Activated CD4-positive, alpha-beta T cell treated with anti-CD3 and anti-CD28 coated beads, Interleukin-2, amount 50 U/mL, for 16 hours (primary cell): ENCODE measurements at places on chromosomes 3 and 15.

DNA sequence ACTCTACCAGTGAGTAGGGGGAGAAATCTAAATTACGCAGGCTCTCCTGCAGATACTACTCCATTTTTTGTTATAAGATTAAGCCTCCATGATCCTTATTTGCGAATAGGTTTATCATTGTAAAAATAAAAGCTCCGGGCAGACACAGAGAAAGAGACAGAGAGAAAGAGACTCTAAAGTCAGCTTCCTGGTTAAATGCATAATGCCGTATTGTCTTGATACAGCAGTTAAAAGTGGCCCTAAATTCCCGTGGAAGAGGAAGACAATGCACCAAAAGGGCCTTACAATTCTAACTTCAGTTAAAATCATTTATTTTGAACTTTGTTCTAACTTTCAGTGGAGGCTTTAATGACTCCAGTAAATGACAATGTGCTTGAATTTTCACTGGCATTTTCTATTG lies 98.3 kb downstream of the SLC9A9 start:
- DNase-seq, result no peak

DNA sequence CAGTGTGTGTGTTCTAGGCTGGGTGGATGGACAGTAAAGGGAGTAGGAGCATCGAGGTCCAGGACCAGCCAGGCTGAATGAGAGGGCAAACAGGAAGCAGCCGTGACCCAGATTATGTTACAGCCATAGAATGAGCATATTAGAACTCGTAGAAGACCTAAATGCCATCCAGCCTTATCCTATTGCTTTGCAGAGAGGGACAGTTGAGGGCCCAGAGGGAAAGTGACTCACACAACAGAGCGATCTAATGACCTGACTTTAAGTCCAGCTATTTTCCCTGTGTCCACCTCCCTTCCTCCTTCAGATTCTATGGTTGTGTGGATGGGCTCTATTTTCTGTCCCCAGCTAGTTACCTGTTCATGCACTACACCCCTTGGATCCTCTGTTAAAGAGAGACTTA lies 634.1 kb upstream of the TBL1XR1 start:
- no peak for DNase-seq

DNA sequence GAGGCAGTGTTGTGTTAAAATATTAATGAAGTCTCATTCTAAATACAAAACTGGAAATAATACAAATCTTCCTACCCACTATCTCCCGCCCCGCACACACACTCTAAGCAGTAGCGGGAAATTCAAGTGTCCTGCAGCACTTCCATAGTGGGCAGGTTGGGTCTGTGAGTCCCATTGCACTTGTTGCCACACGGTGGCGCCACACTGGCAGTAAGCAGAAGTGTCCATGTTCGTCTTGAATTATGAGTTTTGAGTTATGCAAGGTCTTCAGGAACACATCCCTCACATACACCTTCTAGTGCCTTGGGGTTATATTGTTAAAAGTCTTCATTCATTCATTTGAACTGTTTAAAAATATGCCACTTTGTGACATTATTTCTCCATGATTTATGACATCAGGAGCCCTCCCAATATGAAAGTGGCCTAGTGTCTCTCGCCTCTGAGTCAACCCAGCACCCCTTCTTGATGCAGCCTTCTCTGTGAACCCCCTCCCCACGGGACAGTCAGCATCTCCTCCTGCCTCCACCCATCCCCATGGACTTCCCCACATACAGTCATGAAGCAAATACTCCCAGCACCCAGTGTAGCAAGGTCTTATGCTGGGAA lies 17.6 kb upstream of the CCDC174 start:
- DNase-seq, result peak; percentile 48

- DNase-seq, result no peak
These were observed 58.2 kb upstream of the DUT start for GRCh38 chr15:48273049-48273448.

DNA sequence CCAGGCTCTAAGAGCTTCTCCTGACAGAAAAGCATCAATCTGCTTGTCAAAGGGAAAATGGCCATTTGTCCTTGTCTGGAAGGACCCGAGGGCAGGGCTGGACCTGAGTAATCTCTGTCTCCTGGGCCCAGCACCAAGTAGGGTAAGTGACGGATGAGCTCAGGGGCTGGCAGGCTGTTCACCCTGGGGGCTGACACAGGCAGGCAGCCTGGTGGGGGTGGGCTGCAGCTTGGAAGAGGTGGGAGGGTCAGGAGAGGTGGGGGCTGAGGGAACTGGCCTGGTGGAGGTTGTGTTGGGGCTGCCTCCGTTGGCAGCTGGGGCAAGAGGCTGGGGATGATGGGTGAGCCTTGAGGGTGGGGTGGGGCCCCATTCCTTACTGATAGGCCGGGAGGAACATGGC lies 42.3 kb upstream of the ADPGK start:
- DNase-seq, result no peak

DNA sequence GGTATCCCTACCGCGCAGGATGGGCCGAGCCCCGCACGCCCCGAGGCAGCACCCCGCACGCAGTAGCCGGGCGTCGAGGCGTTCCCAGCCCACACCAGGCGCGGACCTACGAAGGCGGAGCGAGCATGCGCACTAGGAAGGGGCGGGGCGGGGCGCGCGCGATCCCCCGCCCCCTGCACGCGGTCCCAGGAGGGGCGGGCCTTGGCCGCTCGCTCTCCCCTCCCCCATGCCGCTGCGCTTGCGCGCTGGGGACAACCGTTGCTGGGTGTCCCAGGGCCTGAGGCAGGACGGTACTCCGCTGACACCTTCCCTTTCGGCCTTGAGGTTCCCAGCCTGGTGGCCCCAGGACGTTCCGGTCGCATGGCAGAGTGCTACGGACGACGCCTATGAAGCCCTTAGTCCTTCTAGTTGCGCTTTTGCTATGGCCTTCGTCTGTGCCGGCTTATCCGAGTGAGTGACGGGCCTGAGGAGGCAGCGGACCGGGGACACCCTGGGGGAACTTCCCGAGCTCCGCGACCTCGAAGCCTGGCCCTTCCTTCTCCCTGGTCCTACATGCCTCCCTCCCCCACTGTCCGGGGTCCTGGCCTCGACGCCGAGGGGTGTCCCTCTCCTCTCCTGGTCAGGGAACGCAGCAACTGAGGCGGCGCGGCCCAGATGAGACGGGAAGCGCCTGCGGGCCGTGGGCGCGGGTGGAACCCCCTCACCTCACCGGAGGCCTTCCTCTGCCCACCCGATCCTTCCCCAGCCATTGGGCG lies at the start of gene SPESP1:
TSS of gene SPESP1 (plus strand) at position 258 of the 755 bp plus-strand sequence. CDS start at position 387, 129 bp downstream.
- peak; percentile 2 for DNase-seq

GRCh38 chr3:113275929-113276750 lies 64.8 kb downstream of the BOC start:
- no peak for DNase-seq

- no peak for DNase-seq
These were observed 18.7 kb upstream of the RTP2 start for GRCh38 chr3:187721055-187721454.

- DNase-seq, result peak; percentile 91
These were observed 46.1 kb downstream of the BTD start for GRCh38 chr3:15647611-15648167.

DNA sequence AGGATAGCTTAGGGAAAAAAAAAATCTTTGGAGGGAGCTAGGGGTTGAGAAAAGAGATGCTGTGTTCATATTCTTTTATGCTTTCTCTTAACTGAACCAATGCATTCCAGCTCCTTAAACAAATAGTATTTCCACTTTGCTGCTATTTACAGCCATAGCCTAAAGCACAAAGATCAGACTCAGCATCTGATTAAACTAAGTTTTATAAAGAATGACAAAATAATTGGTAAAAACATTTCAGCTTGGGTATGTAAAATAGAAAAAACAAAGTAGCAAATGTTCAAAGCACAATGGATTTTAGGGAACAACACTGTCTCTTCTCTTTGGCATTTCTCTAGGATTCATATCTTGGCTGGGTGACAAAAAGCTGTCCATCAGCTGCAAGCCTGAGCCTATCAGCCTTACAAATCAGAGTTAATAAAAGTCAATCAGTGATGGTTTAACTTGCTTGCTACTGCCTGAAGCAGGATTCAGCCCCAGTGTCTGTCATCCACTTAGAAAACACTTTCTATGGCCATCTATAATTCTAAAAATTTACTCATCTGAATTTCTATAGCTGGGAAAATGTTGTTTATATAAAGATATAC lies 232.1 kb upstream of the CDIN1 start:
- DNase-seq, result no peak
